CD8-positive, alpha-beta T cell (primary cell): ENCODE measurements at places on chromosomes 6 and 20.

DNA sequence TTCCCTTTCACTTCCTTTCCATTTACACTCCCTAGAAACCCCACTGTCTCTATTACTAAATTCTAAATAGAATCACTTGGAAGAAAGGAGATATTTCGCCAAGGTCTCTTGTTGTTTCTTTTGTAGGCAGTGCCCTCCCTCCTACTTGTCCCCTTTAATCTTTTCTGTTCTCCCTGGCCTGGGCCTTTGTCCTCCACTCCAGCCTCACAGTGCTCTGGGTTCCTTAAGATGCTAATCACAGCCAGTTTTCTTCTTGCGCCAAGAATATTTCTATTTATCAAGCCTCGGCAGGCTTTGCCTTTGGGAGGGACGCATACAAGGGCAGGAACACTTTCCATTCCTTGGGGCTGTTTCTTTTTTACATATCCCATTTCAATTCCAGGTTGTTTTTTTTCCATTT, 520.6 kb upstream of the CHD6 start:
- DNase-seq, result no peak

DNA sequence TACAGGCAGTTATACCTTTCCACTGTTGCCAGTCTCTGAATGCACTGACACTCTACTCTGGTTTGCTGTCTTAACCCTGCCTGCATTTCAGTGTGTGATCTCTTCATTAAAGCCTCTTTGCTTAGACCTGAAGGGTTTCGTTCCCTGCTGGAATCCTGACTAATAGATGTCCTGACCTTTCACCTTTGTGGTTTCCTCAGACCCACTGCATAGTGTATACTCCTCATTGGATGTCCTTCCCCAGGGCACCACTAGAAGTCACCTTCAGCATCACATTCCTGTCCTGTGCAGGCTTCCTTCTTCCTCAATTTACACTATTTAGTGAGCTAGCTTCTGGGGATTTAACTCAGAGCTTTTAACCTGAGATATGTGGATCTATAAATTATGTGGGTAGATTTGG, 120.6 kb downstream of the RCAN2 start:
- DNase-seq, result no peak

DNA sequence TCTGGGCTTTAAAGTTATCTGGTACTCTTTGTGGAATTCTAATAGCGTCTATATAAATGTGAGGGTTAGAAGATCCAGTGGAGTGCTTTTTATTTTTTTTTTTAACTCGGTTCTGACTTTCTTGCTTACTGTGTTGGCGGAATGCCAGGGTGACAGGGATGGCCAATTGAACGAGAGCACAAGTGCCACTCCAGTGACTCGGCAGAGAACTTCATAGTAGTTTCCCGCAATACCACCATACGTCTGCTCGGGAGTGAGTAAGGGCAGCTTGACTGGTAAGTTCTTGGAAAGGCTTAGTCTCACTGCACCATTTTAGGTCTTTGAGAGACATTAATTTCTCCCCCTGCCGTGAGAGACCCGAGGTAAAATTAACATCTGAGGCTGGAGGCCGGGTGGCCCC, 49.4 kb upstream of the TULP1 start:
- DNase-seq, result no peak

DNA sequence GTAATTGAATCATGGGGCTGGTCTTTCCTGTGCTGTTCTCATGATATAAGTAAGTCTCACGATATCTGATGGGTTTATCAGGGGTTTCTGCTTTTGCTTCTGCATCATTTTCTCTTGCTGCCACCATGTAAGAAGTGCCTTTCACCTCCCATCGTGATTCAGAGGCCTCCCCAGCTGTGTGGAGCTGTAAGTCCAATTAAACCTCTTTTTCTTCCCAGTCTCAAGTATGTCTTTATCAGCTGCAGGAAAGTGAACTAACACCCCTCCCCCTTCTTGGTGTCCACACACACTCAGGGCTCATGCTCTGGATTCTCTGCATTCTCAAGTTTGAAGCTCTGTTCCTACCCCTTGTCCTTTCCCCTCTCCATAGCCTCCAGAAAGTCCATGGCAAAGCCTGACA, 107.1 kb downstream of the THBS2 start:
- no peak for DNase-seq

DNA sequence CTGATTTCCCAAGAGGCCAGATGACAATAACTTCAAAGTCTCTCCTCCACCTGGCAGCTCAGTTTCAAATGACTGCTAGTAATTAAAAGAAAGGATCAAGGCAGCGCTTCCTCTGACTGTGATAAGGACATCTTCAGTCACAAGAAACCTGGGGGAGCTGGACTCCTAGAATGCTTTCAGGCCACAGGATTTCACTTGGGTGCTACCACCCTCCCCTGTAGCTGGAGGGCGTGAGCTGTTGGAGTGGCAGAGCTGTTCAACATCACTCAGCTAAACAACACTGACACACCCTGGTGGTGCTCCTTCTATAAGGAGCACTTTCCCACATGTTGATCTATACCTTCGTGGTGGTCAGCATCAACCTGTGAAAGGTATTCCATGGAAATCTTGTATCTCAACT, 2.2 kb upstream of the CNR1 start:
- DNase-seq, result no peak

GRCh38 chr20:46219920-46220319, 88.4 kb downstream of the CDH22 start:
- DNase-seq, result no peak

- DNase-seq, result no peak
These were observed 13.9 kb upstream of the ABHD16B start for GRCh38 chr20:63847237-63848002.

DNA sequence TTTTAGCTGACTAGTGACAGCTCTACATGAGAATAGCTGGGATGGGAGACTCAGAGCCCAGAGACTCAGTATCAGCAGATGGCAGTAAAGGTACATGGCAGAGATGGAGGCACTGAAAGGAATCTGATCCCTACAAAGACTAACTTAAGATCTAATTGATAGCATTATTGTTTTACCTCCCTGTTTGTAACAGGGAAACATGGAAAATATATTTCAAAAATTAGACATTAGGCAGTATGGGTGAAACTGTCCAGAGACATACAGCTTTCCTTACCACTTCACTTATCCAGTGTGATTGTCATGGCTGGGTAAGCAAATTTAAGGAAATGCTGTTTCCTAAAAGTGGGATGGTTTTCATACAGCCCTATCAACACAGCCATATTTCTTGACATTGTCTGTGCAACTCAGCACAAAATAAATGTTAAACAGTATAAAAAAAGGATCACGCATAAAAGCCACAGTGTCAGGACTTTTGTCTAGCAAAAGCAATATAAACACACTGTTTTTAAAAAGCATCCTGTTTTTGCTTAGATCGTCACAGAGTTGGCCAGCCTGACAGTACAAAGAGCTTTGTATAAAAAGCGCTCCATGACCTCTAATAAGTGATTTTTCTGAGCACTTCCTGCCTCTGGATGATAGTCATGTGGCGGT, 376.9 kb downstream of the PHF3 start:
- DNase-seq, result no peak

GRCh38 chr6:167528239-167528638, 203.4 kb downstream of the TTLL2 start:
- no peak for DNase-seq

DNA sequence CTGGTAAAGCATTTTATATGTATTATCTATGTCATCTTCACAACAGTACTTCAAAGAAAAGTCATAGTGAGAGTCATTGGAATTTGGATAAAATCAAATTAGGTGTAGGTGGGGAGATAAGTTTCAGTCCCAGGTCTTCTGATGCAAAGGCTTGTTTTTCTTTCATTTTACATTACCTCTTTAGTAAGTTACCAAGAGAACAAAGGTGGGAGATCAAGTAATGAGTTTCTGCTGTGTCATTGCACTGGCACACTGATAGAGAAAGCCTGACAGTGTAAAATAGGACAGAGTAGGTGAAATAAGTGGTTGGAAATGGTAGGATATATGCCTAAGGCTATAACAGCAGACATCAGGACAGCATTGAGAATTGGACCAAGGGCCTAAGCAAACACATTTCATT, 250.4 kb downstream of the NKAIN2 start:
- no peak for DNase-seq

DNA sequence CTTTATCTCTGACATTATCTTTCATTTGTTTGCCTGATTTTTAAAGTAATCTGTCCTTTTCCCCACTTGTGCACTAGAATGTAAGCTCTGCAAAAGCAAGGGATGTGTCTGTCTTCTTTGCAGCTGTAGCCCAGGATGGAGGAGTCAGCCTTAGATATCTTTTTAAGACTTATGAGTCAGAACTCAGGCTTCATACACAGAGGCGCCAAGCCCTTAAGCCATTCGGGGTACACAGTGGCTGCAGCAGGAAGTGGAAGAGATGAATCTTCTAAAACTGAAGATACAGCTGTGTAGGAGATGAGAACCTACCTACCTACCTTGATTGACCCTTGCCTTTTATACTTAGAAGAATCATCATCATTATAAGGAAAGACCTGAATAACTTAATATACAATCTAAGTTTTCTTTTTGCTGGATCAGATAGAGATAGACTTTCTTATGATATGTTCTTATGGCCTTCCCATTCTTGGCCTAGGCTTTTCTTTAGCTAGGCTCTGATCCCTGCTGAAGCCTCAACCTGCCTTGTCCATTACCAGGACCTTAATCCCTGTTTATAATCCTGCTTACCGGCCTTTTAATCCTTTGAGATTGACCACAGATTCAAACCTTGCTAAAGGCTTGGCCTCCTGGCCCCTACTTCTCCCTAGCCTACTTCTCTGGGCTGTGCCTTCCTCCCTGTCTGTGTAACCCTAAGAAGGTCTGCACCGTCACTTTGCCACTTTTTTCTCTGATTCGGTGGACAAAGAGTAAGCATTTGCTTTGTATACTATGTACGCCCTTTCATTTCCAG, 304.5 kb downstream of the PRL start:
- no peak for DNase-seq

DNA sequence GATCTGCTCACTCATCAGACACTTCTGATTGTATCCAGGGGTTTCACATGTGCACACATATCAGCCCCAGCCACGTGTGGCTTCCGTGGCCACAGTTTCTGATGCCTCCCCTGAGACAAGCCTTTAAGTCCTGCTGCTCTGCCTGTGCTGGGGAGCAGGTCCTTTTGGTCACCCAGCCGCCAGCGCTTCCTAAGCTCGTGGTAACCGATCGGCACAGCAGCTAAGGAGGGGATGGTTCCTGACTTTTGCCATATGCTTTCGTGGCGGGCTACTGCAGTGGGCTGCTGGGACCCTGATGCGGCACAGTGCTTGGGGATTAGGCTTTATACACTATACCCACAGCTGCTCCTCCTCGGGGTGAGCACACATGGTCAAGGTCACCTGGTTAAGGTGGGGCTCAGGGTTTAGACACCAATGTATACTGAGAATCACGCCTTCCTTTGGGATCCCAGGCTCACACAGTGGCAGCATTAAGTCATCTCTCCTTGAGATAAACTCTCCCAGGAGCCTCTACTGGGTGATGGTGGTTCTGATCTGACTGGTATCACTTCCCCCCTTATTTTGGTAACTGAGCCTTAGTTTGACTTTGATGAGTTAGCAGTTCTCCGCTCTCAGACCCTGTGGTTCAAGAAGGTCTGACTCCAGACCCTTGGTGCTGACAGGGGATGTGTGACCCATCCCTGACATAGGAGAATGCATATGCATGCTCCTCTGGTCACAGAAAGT, 85.9 kb upstream of the KCNG1 start:
- DNase-seq, result no peak

GRCh38 chr6:24207413-24207812, 81.4 kb downstream of the NRSN1 start:
- DNase-seq, result no peak
